ENCODE measurements at places on chromosomes 16 and 17.

GRCh38 chr17:42087736-42088705, 10.3 kb downstream of the ZNF385C start:
- DNase-seq, result no peak

DNA sequence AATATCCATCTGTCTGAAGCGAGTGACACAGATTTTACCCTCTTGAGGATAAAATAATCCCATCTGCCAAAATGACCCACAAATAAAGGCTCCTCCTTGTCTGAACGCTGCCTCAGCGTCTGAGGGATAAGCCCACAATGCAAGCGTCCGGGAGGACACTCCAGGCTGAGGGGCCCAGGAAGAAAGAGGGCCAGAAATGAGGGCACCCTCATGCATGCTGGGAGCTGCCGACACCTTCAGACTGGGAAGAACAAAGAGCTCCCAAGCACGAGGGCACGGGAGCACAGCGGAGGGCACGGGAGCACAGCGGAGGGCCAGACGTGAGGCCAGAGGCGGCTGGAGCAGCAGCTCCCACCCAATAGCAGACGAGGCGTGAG, 126.9 kb downstream of the ZNF778 start:
- no peak for DNase-seq

DNA sequence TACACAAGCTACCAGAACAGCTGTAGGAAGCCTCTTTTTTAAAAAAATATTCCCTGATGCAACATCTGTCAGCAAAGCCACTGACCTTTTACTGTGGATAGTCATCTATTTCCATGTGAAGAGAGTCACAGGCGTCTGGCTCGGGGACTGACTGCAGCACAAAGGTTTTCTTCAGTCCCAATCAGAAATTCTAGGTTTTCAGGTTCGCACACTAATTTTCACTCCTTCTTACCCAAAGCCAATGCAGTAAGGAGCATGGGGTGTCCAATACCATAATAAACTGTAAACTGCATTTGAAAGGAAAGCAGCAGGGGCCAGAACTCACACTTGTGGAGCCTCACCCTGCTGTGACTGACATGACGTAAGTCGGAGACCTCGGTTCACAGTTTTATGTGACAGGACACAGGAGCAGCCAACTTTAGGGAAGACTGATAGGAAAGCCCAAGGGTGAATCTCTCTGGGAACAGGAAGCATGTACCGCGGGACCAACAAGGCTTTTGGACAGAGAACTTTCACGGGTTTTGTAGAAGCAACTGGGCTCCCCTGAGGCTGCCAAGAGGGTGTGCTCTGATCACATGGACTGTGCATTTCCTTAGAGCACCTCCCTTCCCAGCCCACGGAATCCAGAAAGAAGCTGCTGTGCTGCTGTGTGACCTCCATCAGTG, 9.1 kb upstream of the TMEM100 start:
- DNase-seq, result no peak

- no peak for DNase-seq
Observed at GRCh38 chr16:27906883-27907282, 156.6 kb downstream of the GSG1L start.

GRCh38 chr17:42275527-42276358, 448 bp downstream of the STAT5B start:
- no peak for DNase-seq

GRCh38 chr17:5618476-5618875, 34.2 kb upstream of the NLRP1 start:
- no peak for DNase-seq

GRCh38 chr17:61409301-61410112, 9.9 kb downstream of the TBX2 start:
- DNase-seq, result peak; percentile 17

GRCh38 chr16:21957714-21958346, 4.7 kb downstream of the UQCRC2 start:
- DNase-seq, result no peak

DNA sequence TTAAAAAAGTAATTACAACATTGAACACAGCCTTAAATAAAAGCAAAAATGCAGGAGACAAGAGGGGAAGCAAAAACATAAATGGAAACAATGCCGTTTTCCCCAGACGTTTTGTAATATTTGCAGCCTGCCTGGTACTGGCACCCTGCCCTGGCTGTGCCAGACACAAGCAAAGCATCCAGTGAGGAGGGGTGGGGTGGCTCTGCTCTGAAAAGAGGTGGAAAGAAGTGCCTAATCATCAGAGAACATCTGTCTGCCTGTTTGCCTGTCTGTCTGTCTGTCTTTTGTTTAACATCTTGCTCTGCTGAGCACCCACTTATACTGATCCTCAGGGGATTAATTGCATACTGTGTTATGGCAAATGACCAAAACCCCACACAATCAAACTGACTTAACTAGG, 62.7 kb downstream of the C16orf82 start:
- DNase-seq, result no peak

GRCh38 chr17:76314392-76315227, 6.5 kb upstream of the QRICH2 start:
- DNase-seq, result no peak

DNA sequence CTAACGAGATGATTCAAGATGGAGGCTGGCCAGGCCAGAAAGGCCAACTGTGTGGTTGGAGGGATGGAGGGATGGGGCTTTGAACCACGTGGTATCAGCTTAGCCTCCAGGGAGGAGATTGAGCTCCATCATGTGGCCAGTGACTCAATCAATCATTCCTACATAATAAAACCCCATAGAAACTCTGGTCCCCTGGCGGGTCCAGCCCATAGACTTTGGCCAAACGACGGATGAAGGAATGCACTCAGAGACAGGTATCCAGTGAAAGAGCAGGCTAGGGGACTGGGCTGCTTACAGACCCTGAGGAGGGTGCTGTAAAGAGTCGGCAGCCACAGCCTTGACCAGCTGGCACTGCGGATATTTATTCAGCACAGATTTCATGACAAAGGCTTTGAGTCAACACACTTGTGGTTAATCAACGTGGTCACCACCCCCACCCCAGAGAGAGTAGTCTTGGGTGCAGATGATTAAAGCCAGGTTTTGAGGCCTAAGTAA, 308.7 kb upstream of the TNRC6C start:
- DNase-seq, result no peak

DNA sequence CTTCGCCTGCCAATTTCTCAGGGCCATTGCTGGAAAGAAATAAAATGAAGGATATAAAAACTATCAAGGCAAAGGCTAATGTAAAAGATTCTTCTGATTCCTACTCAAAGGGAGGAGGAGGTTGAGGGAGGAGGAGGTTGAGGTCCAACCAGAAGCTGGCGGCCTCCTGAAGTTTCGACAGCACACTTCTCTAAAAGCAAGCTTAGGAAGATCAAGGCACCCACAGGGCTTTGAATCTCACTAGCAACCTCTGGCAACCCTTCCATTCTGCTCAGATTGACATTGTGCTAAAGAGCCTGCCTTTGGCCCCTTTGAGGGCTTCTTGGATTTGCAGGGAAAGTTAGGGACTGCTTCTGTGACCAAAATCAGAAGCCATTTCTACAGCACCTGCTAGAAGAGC, 81.5 kb upstream of the TNRC6C start:
- no peak for DNase-seq

DNA sequence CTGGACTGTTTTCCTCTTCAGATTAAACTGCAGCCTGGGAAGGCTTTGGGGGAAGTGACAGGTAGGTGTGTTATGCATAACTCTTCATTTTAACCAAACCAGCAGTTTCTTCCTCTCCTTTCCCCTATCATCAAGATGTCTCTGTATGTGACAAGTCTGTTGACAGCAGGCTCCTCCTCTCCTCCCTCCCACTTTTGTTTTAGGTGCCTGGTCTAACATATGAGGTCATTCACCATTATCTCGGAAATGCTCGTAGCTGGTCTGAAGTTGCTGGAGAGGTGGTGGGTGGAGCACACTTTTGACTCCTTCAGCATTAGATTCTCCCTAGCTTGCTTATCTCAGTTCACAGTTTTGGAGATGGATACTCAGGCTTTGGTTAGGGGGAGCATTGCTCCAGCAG, 571.0 kb upstream of the EEF2KMT start:
- no peak for DNase-seq

DNA sequence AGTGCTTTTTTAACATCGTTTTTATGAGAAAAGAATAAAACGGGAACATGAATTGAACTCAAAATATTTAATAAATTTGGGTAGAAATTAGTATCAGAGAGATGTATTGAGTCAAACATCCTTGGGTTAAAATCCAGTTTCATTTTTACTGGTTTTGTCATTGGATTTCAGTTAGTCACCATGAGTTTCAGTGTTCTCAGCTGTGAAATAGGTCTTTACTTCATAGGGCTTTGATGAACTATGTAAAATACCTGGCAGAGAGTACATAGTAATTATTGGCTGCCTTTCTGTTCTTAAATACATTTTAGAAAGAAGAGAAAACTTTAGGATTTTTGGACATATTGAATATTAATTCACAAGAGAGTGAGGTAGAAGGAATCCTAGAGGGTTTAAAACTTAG, 105.8 kb downstream of the TANC2 start:
- DNase-seq, result no peak

GRCh38 chr17:12193144-12193735, 172.6 kb downstream of the MAP2K4 start:
- no peak for DNase-seq

DNA sequence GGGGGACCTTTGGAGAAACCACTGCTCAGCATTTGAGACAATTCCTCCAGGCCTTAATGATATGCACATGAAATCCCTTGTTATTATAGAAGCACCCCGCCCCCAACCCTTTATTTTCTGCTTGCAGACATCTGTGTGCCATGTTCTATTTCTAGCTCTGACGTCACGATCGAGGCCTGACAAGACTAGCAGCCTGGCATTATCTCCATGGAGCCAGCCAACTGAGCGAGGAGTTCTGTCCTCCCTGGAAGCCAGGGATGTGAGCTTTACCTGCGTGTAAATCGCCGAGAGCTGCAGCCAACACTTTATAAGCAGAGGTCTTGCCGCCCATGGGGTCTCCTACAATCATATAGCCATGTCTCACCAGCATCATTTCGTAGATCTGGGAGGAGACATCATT, 116.9 kb downstream of the DNAH3 start:
- no peak for DNase-seq

DNA sequence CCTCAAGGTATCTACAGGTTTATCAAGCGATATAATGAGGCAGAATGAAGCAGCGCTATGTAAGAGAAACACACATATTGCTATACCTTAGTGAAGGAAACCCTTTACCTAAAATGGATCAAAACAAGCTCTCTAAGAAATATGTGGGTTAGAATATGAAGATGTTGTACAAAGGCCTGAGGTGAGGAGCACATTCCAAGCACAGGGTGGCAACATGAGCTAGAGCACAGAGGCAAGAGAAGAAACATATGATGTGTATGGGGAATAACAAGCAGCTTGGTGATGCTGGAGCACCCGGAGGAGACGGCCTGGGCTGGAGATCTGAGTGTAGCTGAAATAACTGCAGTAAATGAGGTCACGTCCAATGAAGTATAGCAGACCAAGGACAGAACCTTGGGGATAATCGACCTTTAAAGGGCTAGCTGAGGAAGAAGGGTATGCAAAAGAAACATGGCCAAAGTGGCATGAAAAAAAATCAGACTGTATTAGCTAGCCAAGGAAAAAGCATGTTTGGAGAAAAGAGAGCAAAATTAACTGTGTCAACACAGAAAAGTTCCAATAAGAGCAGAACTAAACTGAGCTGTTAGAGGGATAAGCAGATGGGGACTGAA, 44.0 kb downstream of the MARVELD3 start:
- no peak for DNase-seq

GRCh38 chr17:12342161-12342560, 321.5 kb downstream of the MAP2K4 start:
- DNase-seq, result no peak

- DNase-seq, result no peak
Observed at GRCh38 chr16:74071996-74072535, 224.5 kb upstream of the PSMD7 start.

DNA sequence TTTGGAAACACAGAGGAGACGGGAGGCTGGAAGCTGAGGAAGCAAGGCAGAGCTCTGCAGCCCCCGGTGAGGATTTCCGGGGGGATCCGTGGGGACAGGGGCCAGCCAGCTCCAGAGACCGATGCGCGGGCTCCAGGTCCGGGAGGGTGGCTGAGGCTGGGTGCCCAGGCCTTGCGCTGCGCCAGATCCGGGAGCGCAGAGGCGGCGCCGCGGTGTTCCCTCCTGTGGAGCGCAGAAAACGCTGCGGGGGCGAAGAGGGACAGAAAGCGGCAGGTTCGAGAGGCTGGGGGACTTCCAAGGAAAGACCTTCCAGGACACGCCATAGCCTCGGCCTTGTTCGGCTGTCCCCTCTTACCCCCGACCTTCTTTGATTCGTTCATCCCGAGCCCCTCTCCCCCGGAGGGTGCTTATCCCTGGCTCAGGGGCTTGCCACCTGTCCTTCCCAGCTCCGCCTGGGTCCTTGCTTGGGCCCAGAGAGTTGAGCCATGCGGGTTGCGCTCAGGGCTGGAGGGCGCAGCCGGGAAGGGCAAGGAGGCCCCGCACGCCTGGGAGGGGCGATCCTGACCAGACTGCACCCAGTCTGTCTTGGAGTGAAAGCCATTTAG, 697 bp upstream of the SHISA9 start:
- no peak for DNase-seq

DNA sequence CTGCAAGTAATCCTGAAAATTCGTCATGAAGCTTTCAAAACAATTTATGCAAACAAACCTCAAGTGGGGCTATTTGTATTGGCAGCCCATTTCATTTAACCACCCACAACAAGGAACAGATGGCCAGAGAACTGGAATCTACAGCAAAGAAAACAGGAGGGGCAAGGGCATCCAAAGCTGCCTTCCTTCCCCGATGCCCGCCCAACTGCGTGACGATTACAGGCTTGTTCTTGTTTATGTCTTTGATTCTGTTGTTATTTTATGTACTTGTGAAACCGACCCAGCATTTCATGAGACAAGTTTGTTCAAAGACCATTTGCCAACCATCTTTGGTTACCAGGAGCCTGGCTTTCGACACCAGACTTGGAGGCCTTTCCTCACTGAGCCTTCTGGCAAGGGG, 59.1 kb upstream of the IRX6 start:
- no peak for DNase-seq

DNA sequence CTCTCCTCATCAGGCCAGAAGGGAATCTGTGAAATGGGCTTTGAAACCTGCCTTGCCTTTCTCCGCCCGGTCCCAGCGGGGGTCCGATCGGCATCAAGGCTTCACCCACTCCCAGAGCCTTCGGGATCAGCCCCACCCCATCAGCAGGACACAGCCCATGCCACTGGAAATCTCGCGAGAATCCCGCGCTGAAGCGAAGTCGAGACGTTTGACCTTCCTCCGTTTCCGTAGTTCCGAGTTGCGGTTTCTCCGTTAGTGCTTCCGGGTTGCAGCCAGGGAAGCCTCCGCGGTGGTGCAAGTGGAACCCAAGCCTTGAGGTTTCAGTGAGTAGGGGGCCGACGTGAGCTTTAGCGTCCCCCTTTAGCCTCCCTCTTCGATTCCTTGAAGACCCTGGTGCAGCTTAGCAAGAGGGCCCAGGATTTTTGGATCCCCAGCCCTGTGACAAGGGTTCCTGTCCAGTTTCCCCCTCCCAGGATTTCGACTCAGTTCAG, at the start of gene COASY:
Gene COASY (plus strand): TSS at position 252 of the 491 bp plus-strand sequence. CDS start 475 bp downstream, outside the sequence.
- peak; percentile 90 for DNase-seq

- DNase-seq, result no peak
Observed at GRCh38 chr17:49723423-49723822, 15.7 kb upstream of the SLC35B1 start.
